ENCODE measurements at places on chromosomes 2 and 18.

DNA sequence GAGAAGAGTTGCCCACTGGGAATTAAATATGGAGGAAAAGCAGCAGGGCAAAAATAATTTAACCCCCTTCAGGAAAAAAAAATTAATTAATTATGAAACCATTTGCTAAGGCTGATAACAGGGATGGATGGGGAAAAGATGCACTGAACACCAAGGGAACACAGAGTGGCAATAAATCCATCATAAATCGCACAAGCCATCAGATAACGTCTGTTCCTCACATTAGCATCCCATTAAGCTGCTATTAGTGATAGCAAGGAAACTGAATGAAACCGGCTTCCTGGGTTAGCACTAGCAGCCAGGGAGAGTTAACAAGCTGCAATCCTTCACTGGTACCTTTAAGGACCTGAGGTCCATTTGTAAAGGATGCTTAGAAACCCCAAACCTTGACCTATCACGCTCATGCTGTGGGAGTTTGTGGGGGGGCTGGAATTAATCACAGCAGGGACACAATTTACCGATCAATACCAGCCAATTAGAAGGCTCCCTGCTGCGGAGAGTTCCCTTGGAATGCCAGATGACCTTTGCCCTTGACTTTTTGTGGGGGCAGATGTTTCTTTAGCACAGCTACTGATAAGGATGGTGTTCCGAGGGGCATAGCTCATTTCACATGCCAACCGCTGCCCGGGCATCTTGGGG is 175.5 kb upstream of the KLF7 start:
- no peak for DNase-seq

DNA sequence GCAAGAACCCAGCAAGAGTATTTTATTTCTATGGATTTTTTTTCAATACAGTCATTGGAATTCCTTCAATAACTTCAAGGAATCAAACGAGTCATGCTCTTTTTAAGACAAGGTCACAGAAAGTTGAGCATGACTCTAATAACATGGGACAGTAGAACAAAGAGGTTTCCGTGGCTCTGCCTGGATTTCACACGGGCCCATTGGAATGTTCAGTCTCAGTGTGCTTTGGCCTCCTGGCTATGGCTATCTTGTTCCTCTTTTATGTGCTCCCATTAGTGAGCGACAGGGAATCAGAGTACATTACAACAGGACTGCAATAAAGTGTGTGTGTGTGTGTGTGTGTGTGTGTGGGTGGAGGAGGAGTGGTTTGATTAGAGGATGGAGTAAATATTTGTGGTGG is 312.4 kb downstream of the DCC start:
- no peak for DNase-seq

GRCh38 chr2:136207665-136208064 is 89.7 kb upstream of the CXCR4 start:
- DNase-seq = no peak

DNA sequence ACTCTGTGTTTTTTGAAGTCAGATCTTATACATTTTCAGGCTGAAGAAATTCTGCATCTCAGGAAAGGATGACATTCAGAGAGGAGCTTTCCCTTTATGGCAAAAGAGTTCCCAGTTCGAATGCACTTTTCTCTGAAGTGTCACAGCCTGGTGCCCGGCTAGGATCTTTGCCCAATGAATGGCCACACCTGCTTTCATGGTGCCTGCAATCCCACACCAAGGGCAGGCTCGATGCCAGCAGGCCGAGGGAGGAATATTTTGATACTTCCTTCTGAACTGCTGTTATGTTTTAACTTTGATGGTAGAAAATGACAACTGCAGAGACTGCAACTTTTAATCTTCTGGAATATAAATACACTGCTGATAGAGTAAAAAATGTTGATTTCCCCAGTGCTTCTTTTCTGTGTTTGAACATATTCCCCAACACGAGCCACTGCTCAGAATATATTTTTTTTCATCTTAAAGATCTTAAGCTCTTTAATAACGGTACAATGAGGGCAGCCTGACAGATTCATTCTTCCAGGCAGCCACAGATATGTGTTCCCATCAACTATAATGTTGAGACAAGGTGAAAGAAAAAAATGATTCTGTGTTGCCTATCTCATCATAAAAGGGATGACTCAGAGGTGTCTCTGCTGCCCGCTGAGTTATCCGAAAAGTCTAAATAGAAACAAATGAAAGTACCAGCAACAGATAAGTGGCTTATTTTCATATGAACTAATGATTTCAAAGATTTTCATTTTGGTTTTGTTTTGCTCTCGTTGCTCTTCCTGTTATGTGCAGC is 848.5 kb downstream of the DCDC2C start:
- no peak for DNase-seq

DNA sequence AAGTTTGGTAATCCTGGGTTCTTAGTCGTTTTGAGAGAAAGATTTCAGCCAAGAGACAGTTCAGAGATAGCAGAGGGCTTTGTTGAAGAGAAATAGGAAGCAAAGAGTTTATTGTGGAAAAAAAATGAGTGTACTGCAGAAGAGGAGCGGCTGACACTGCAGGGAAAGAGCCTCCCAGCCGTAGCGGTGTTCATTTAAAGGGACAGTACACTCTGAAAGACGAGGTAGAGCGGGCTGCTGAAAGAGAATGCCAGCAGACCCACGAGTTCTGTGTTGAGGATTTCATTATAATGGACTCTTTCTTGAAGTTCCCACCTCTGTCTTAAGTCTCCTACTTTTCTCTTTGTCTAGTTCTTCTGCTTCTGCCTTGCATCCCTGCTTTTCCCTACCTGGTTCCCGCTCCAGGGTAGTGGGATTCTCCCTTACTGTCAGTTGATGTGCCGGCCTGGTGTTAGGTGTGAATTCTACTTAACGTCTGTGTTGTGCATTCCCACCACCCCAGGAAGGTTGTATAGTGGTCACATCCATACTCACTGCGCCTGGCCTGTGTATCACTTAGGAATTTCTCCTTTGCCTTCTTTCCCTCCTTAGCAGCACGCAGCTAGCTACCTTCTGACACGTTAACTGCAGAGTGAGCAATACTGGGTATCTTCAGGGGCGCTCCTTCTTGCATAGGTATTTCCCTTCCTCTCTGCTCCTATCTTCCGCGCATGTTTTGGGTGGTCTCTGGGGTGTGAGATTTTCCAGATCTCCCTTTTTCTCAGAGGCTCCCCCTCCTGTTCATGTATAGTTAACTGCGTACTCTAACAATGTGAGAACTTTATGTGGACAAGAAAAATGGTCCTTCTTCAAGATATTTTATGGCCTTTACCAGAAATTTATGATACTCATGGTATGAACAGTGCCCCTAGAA is 164.5 kb downstream of the PTH2R start:
- DNase-seq = no peak

GRCh38 chr2:22756276-22757043 is 628.5 kb upstream of the KLHL29 start:
- no peak for DNase-seq

GRCh38 chr2:129113776-129114175 is 795.1 kb upstream of the HS6ST1 start:
- no peak for DNase-seq

DNA sequence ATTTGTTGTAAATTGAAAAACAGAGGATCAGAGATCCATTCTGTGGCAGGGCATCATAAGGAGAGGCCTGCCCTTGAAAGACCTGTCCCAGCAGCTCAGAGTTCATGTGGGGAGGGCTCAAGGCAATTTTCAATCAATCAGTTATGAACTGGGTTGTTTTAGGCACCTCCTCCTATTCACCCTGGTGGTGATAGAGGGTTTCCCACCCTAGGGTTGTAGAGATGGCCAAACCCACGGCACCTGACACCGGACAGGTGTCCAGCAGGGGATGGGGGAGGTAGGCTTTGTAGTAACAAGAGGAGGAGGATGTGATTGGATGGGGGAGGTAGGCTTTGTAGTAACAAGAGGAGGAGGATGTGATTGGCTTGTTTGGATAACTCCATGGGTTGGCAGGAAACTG is 205.7 kb downstream of the SOCS6 start:
- no peak for DNase-seq

DNA sequence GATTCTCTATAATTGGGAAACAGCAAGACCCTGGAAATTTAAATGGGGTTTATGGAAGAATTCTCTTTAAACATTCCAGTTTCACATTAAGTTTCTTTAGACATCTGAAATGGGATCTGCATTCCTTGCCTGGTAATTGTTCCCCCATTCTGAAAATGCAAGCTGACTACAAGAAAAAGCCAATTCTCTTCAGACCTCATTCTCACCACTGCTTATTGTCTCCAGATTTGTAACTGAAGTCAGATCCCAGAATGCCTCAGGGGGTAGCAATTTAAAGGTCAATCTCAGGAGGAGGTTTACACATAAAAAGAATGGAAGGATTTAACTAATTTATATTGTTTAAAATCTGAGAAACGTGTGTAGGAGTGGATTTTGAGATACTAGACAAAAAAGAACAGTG is 41.2 kb downstream of the COL3A1 start:
- no peak for DNase-seq

GRCh38 chr18:5061785-5062184 is 135.3 kb downstream of the AKAIN1 start:
- DNase-seq = no peak

- no peak for DNase-seq
Measured at GRCh38 chr2:98882971-98883779, 52.9 kb downstream of the CRACDL start.

- no peak for DNase-seq
Measured at GRCh38 chr18:77876319-77876865, 626.7 kb downstream of the GALR1 start.

DNA sequence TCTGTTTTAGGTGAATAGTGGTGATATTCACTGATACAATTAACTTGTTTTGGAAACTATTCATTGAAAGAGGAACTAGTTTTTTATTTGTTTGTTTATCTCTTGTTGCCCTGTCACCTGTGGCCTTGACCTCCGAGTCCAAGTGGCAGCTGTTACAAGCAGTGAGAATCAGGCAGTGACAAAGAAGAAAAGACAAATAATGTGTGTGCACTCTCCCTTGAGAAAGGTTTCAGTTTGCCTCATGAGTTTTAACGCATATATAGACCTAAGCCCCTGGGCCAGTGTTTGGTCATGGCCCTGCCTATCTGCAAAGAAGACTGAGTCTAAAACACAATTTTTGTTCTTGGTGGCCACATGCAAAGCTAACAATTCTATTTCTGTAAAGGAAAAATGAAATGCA is 15.3 kb downstream of the KYNU start:
- no peak for DNase-seq

GRCh38 chr2:71882236-71882946 is 265.3 kb downstream of the CYP26B1 start:
- no peak for DNase-seq

DNA sequence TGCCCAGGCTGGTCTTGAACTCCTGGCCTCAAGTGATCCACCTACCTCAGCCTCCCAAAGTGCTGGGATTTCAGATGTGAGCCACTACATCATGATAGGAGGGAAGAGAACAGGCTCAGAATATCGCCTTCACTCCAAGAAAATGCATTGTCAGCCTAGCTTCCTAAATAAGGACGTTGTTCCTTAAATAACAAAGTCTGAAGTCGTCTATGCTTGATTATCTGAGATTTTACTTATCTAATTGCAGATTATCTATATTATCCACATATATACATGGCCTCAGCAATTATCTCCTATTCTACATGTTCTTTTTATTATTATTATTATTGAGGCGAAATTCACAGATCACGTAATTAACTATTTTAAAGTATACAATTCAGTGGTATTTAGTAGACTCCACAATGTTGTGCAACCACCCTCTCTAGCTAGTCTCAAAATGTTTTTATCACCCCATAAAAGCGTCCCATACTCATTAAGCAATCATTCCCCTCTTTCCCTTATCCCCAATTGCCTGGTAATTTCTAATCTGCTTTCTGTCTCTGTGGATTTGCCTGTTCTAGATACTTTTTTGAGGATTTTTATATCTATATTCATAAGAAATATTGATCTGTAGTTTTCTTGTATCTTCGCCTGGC is 95.1 kb upstream of the RFX8 start:
- no peak for DNase-seq

DNA sequence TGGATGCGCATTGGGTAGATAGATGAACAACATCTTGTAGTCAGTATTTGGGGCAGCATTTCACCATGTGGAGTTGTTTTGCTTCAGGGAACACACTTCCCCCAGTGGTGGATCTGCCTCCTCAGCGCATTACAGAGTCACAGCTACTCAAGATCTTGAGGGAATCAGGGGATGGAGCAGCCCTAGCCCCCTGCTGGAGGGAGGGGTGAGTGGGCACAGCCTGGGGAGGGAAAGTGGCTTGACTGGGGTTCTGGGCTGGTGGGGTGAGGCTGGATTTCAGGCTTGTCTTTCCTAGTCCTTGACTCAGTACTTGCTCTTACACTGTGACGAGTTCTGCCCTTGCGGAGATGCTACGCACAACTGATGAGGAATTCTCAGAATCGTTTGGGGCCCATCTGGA is 271.0 kb upstream of the HS6ST1 start:
- no peak for DNase-seq

DNA sequence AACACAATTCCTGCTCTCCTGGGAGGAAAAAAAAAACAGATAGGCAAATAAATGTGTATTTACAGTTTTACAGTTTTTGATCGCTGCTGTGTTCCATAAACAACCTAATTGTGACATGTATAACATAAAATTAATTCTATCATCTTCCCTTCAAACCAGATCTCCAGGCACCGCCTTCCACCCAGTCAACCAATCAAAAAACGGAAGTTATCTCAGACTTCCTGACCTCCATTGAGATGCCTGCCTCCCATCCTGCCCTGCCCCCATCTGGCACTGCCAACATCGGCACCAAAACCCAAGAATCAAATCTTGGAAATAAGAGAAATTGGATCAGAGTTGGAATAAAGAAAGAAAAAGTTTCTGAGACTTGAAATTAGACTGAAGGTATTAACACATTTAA is 3.1 kb upstream of the RIOK3 start:
- no peak for DNase-seq

- no peak for DNase-seq
Measured at GRCh38 chr18:26480897-26481795, 67.2 kb downstream of the KCTD1 start.

- DNase-seq = no peak
Measured at GRCh38 chr18:36217348-36217747, 30.1 kb downstream of the MOCOS start.

DNA sequence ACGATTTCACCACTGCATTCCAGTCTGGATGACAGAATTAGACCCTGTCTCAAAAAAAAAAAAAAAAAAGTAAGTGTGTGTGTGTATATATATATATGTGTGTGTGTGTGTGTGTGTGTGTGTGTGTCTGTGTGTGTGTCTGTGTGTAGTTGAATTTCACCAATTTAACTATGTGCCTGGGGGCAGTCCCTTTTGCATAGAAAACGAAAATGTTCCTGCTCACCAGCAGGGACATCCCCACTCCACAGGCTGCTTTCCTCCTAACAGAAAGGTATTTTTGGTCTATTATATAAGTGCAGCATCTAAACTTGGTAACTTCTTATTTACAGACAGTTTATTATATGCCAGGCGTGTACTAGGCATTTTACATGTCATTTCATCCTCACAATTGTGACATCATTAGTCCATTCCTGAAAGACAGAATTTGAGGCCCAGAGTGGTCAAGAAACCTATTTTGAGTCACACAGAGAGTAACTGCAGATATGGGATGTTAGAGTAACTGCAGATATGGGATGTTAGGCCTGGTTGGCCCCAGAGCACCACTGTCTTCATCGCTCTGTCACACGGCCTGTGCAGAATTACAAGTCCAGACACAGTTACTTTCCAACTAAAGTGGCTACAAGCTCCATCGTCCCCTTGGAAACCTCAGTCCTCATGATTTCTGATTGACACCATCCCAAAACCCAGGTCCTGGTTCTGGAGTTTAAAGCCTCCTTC is 9.3 kb upstream of the TTL start:
- DNase-seq = no peak

GRCh38 chr2:189553504-189554088 is 27.0 kb downstream of the SLC40A1 start:
- no peak for DNase-seq

Data from activated T-cell treated with anti-CD3 and anti-CD28 coated beads for 48 hours (primary cell).